ENCODE measurements at places on chromosomes 5 and 9.

DNA sequence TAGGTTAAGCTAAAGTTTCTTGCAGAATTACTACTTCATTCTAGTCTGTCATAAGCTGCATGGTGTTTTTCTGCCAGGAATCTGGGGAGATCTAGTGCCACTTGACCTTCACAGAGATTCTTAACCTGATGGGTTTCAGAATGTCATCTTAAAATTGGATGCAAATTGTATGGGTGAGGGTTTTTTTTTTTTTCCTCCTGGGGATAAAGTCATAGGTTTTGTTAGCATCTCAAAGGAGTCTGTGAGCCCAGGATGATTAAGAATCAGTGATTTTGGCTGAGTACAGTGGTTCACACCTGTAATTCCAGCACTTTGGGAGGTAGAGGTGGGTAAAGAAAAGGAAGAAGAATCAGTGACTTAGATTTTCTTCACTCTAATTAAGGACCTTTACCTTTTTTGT lies 51.2 kb downstream of the NIM1K start:
- no peak for DNase-seq

DNA sequence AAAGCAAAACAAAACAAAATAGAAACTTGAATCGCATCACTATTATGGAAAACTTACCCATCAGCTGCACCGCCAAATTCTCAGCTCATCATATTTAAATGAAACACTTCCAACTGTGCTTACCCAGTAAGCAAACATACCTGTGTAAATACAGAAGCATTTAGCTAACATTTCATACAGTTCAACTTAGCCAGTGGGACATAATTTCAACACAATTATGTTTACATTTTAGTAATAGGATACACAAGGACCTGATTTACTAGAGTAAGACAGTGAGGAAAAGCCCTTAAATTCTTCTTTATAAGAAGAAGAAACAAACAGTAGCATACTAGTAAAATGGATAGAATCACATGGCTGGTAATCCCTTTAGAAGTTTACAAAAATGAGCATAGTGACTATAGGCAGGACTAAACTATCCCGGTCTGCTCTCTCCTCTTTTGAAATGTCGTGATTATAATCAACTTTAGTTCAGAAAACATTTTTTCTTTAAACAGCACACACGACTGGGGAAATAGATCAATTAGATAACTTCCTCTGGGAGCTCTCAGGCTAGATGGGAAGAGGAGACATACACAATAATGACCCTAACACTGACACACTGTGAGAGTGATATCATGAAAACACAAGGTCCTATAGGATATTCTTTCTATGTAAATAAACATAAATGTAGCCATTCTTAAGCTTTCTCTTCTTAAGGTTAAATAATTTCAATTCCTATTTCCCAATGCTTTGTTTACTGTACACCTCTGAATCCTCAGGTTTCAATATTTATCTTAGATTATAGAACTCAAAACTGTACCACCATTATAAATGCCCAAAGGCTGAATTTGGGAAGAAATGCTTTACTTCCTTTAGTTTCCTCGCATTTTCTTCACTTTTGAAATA lies 15.9 kb upstream of the CDC20B start:
- DNase-seq = no peak

- DNase-seq = no peak
Observed at GRCh38 chr9:133427658-133428348, 5.6 kb downstream of the ADAMTS13 start.

DNA sequence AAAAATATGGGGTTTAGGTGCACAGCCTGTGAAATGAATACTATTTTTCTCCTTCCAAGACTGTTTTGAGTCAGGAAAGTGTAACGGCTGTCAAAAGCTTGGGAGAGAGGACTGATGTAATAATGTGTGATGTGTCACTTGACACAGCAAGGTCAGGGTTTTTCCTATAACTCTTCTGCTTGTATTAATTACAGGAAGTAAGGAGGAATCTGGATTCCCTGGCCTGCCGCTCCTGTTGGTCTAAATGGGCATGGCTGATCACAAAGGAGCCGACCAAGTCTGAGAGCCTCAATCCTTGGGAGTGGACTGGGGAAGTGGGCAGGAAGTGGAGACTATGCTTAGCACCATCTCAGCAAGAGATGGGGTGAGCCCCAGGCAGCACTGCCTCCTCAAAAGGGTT lies 16.7 kb upstream of the SLC28A3 start:
- DNase-seq = no peak

DNA sequence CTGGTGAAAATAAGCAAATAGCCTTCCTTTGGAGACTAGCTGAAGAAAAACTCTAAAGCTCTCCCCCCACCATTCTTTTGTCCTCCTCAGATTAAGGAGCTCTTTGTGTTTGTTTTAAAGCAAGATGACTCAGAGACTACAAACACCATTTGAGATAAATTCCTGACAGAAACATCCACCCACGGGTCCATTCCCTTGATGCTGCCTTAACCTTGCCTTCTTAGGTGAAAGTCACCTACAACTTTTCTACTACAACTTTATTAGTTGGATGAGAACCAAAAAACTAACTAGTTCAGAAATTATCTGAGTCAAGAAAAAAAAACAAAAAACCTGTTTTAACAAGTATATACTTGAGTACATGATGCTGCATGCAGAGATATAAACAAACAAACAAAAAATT lies 831.1 kb downstream of the NR2F1-AS1 start:
- no peak for DNase-seq

GRCh38 chr5:147396070-147396823 lies 113.6 kb downstream of the DPYSL3 start:
- DNase-seq = no peak

DNA sequence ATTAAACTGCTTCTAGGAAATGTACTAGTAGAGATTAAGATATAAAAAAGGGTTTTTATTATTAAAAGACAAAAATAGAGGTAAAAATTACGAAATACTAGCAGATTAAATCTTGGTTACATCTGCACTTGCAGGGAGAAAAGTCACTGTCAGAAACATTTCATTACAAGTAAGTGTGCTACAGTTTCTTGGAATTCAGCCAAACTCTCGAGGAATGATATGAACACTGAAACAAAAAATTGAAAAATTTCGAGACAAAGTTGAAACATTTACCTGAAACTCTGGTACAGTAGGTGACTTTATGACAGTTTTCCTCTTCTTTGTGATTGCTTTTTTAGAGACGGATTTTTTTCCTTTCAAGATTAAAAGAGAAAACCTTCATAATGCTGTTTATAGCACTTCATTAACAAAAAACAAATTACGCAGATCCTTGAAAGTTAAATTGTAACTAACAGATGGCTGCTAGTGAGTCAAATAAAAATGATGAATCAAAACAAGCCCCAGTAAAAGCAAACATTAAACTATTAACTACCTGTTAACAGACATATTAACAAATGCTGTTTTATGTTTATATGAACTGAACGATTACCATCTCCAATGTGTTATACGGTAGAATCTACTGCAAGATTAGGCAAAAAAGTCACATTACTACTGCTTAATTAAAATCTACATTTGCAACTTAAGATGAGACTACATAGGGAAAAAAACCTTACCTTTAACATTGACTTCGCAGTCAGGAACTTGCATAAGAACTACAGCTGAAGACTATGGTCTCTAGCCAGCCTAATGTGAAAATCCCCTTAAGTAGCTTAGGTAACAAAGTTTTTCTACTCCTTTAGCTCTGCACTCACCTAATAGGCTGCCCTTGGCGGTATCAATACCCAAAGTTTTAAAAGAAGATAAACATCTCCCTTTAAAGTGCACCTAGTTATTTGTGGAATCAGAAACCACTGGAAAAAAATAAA lies 61.4 kb downstream of the RANBP6 start:
- no peak for DNase-seq

GRCh38 chr5:132281856-132282614 lies 12.2 kb upstream of the SLC22A4 start:
- DNase-seq = no peak

- no peak for DNase-seq
Observed at GRCh38 chr9:118578467-118578866, 790.8 kb downstream of the BRINP1 start.

DNA sequence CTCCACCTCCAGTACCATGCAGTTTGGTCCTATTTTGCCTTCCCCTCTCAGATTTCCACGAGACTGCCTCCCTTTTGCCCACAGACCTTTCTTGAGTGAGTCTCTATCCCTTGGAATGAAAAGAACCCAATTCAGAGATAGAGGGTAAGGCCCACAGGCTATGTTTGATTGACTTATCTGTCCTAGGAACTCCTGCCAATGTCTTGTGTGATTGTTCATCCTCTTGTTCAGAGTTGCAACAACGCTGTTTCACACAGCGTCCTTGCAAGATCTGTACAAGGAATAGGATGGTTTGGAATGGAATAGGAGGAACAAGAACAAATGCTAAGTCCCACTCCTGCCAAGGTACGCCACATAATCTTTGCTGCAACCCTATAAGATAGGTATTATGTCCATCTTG lies 142.2 kb upstream of the ABCA1 start:
- DNase-seq = no peak
